ENCODE measurements at places on chromosomes 16 and 17.

DNA sequence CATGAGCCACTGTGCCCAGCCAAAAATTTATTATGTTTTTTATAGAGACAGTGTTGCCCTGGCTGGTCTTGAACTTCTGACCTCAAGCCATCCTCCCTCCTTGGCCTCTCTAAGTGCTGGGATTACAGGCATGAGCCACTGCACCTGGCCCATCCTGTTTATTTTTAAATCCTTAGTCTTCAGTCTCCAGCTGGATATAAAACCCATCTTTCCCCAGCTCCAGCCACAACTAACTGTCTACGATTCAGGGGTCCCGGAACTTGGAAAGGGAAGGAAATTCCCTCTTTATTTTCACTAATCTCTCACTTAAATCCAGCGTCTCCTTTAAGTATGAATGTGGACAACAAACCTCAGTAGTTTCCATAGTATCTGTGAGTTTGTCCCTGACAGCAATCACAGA, 62.2 kb downstream of the IQCK start:
- H3K4me3 ChIP-seq, result no peak overlapping the region
- no peaks in the 10 kb centered on the region for H3K27me3 ChIP-seq
- DNase-seq, result no peak
- no peak overlapping the region for H3K27ac ChIP-seq

DNA sequence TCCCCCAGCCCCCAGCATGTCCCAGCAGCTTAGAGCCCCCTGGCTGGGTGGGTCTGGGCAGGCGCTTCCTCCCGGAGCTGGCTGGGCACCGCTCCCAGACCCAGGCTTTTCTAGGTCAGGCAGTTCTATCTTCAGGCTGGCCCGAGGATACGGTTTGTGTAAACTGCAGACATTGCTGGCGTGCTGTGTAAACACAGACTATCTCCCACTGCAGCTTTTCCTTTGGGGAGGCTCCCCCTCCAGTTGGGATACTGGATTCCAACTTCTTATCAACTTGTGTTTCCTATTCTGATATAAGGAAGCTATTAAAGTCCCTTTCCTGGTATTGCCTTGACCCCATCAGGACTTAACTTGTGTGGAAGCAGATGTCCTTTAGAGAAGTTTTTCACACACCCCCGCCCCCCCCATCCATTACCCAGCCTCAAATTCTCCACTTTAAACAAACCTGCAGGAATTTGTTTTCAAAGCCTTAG, 18.3 kb upstream of the GNA13 start:
- H3K27ac ChIP-seq, result no peak overlapping the region
- H3K4me1 ChIP-seq, result peaks cover 3% of the 10 kb centered on the region
- no peak overlapping the region for H3K4me3 ChIP-seq
- peaks cover 5% of the 10 kb centered on the region for H3K27me3 ChIP-seq

DNA sequence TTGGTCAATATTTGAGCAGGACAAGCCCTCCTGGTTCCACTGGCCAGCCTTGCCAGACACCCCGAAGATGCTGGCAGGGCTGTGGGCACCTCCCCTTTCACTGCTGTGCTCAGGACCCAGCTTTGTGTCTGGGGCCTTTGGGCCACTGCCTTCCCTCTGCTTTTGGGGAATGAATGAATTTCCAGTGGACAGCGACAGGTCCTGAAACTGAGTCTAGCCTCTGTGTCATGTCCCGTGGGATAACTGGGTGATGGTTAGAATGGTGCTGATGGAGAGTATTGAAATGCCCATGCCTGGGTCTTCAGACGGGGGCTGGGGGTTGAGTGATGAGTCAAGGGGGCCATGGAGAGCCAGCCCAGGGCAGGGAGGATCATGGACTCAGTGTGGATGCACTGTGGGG, 135.8 kb downstream of the FOXL1 start:
- H3K27ac ChIP-seq, result no peak overlapping the region
- H3K36me3 ChIP-seq, result no peaks in the 10 kb centered on the region
- no peaks in the 10 kb centered on the region for H3K27me3 ChIP-seq

GRCh38 chr17:56290101-56290801, 137.0 kb downstream of the ANKFN1 start:
- no peaks in the 10 kb centered on the region for H3K27me3 ChIP-seq
- H3K27ac ChIP-seq, result no peak overlapping the region
- no peak for DNase-seq
- H3K4me3 ChIP-seq, result peak overlapping the region; percentile 5

- H3K4me3 ChIP-seq, result no peak overlapping the region
- H3K36me3 ChIP-seq, result peaks cover 49% of the 10 kb centered on the region
- no peaks in the 10 kb centered on the region for H3K4me1 ChIP-seq
- H3K27me3 ChIP-seq, result no peaks in the 10 kb centered on the region
- DNase-seq, result no peak
These were observed 19.4 kb downstream of the CIAPIN1 start for GRCh38 chr16:57427824-57428223.

All from activated T-helper 2 cell treated with anti-CD3 and anti-CD28 coated beads, Interferon-gamma antibody, Interleukin-2, Interleukin-4, amounts not matched to agents 10 μg/mL and 5 μg/mL and 100 μg/mL, durations not matched to agents 14 hours and 24 hours and 36 hours (primary cell).